ENCODE measurements at places on chromosomes 16 and 17.
A peak's percentile ranks its signal among the peaks of the same experiment; 100 is the strongest.

DNA sequence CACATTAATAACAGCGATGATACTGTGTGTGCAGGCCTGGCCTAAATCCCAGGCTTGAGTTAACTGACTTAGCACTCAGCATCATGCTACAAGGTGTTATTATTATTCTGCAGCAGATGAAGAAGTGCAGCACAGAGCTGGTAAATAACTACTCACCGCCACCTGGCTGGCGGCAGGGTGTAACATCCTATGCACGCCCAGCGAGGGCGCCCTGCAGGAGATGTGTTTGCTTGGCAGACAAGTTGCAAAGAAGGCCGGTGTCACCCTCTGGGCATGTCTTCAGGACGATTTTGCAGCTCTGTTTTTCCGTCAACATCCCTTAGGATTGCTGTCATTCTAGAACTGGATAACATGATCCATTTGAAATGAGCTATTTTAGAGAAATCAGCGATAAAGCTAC, 30.1 kb downstream of the DNAH9 start:
- DNase-seq = peak; percentile 18

DNA sequence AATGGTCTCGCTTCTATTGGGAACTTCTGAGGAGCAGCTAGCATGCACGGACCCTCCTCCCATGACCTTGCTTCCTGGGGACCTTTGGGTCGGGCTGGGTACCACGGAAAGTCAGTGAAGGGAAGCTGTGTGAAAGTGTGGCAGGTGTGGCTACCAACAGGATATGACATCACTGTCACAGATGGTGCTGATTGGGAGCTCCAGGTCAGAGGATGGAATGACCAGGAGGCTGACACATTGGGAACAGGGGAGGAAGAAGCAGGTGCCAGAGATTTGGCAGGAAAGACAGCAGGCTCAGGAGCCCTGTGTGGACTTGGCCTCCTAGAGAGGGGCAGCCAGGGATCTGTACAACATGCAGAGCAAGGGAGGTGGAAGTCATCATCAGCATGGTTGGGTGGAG, 34.0 kb downstream of the CPNE2 start:
- DNase-seq = no peak

DNA sequence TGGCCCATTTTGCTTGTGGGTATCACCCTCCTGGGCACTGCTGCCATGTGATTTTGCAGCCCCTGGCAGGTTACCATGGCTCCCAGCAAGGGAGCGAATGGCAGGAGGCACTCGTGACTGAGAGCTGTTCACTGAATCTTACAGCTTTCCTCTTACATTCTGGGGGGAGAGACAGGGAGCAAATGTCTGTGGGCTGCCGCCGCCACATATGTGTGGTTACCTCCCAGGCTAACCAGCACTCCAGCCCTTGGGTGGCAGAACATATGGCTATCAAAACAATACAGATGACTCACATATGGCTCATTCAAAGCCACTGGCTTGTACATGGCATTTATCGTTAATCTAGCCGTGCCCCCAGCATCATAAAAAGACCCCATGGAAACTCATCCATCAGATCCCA, 19.8 kb downstream of the GTF3C1 start:
- no peak for DNase-seq

DNA sequence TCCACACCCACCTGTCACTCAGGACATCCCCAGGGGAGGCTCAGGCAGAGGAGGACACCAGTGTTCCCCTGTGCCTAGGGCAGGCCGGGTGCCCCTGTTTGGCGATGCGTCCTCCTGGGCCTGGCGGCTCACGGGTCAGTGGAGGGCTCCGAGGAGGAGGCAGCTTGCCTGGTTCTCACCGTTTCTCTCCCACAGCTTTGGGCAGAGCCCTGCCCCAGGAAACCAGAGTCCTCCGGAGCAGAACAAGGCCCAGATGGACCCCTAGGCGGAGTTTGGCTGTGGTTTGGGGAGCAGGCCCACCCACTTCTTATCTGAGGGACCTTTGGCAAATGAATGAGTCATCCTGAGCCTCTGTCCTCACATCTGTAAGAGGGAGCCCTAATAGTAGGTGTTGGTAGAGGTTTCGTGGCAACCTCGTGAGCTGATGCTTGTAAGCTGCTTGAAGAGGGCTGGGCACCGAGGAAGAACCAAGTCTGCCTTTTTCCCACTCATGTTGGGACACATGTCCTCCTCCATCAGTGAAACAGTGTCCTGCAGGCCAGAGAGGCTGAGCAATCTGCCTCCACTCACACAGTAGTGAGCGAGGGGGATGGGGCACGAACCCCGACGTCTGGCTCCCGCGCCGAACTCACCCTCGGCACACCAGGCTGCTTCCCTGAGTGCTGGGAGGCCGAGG, 247.0 kb upstream of the CIBAR2 start:
- DNase-seq = peak; percentile 39

DNA sequence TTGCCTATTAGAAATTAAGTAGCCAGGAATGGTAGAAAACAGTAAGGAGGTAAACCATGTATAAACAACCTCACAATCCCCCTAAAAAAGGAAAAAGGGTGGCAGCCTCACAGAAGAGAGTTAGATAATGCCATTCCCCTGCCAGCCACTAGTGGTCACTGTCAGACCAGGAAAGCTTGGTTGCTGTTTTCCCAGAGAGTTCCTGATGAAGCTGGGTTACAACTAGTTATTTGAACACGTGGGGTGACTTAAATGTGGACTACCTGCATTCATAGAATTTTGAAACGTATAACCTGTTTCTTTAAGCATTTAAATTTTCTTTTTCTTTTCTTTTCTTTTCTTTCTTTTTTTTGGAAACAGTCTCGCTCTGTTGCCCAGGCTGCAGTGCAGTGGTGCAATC, 5.8 kb downstream of the GPRC5C start:
- no peak for DNase-seq

- no peak for DNase-seq
Measured at GRCh38 chr16:3295783-3296182, 9.4 kb downstream of the TIGD7 start.

DNA sequence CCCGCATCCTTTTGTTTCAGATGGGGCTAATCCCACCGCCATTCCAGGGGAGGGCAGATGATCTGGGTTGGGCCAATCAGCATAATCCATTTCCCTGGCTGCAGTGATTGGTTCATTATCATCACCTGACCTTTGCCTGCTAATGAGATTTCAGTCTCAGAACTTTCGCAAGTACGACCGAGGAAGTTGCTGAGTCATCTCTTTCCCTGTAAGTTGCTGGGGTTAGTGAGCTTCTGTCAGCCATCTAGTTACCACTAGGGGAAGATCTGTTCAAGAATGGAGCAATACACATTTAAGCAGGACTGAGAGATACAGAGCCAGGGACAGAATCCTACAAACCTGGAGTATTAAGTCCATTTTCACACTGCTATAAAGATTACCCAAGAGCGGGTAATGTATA, 65.3 kb upstream of the NUDT7 start:
- no peak for DNase-seq

Measured in HT-29 (cell line).